Type B pancreatic cell (in vitro differentiated cells): ENCODE measurements at places on chromosomes 7 and 10.

- no peak for DNase-seq
Measured at GRCh38 chr7:50610521-50611277, 45.5 kb upstream of the DDC start.

DNA sequence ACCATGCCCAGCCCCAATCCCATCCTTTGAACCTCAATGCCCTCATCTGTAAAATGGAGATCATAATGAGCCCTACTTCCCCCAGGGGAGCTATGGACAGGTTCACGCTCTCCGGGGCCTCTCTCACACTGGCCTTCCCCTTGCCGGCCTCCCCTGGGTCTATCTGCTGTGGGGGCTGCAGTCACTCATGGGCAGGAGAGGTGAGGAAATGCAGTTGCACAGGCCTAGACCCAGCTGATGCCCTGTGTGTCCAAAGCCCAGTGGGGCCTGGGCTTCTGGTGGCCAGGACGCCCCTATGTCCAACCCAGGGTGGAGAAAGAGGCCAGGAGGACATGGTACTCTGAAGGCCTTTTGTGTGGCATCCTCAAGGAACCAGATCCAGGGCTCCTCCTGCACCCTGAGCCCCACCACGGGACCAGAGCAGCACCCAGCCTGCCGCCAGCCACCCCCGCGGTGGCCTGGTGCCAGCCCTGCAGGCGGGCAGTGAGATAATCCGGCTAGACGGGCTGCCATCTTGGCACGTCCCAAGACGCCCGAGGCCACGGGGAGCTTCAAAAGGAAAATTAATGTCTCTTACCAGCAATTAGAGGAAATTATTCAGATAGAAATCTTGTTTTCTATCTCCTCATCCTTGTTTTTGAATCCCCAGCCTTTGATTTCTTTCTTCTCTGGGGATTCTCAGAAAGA, 39.0 kb downstream of the MYL10 start:
- peak; percentile 49 for DNase-seq

DNA sequence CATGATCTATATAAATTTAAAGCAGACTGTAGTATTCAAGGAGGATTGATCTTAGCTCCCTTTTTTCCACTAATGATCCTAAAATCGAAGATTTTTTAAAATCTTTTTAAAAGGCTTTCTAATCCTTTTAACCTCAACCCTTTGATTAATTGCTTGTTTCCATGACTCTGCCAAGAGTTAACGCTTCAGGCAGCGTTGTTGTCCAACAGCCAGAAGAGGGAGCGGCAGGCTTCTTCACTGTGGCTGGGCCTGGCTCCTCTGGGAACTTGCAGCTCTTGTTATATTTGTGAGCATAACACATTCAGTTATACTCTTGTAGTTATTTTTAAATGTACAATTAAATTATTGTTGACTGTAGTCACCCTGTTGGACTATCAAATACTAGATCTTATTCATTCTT, 26.3 kb downstream of the CRCP start:
- DNase-seq, result no peak

GRCh38 chr7:157404845-157405481, 68.2 kb downstream of the DNAJB6 start:
- DNase-seq, result no peak

GRCh38 chr10:23438547-23439451, at the start of gene OTUD1:
OTUD1 (plus strand) TSS chr10:23439075; CDS start chr10:23439458, 383 bp downstream.
- DNase-seq, result peak; percentile 96

DNA sequence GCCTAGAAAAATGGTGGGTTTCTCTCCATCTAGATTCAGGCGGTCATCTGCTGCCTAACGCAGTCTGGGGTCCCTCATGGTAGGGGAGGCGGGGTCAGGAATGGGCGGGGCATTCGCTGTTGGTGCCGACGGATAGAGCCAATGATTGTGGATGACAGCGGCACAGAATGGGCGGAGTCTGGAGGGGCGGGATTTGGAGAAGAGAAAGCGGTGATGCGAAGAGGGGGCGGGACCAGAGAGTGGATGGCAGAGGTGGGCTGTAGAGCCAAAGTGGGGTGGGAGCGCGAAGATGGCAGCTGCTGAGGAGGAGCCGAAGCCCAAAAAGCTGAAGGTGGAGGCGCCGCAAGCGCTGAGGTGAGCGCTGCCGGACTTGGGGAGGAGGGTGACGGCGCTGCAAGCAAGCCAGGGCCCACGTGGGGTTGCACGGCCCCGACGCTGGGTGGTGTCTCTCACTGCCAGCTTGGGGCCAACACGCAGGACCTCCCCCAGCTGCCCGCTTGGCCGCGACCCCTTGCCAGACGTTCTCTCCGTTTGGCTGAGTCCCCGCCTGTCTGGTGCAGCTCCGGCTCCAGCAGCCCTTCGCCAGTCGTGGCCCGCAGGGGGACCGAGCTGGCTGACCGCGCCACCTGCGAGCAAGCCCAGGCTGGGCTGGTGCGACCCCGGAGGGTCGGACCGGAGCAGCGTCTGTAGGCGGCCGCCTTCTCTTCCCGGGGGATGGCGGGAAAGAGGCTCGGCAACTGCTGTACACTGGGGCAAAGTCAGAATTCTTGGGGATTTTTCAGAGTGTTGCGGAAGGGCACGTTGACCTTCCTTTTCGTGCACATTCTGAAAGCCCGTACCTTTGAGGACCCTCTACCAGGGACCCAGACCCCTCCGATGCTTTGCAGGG, at the start of gene ADK:
Gene ADK, plus strand, starts transcription at position 232 of the 889 bp plus-strand sequence. Its CDS starts 58 bp downstream, at position 290.
- peak; percentile 98 for DNase-seq

DNA sequence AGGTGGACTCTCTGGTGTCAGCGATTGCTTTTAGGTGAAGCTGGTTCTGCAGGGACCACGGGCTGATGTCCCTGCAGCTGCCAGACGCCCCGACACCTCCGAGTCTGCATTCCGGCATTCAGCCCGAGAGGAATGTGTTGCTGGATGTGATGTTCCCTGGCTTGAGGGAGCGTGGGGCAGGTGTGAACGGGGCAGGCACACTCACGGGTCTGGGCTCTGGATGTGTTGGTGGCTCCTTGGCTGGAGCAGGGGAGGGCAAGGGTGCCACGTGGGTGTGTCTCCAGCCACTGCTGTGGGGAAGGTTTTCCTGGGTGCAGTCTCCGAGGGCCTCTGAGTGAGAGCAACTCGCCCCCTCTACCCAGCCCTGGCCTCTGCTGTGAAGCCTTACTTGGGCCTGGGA, 140.5 kb downstream of the CAMK1D start:
- DNase-seq, result no peak

- DNase-seq, result no peak
Measured at GRCh38 chr10:96648297-96648696, 61.5 kb upstream of the TM9SF3 start.

DNA sequence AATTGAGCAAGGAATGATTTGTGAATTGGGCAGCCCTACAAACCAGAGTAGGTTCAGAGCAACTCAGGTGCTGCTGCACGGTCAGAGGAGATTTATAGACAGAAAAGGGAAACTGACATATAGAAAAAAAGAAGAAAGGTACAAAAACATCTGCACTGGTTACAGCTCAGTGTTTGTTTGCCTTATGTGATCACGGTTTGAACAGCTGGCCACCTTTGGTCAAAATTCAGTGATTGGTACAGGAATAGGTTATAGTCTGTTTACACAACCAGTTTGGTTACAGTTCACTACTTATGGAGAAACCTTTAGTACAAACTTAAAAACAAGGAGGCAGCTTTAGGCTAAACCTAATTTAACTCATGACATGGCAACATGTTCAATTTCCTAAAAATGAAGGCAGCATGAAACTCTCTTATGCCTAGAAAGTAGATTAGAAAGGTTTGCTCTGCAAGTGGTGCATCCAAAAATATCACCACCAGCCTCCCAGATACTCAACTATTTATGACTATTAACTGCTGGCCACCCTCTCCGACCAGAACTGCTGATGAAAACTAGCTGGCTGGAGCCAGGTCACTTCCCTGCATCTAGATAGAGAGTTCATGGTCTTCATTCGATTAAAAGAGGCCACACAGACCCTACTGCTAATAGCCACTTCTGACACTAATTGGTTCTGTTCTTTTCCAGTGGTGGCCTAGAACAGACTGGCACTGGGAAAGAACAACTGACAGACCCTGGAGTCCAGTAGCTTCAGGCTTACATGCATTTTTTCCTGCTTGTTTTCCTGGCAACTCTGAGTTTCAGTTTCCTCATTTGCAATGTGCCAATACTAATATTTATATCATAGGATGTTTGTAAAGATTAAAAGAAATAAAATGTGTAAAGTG, 548.0 kb downstream of the CCSER2 start:
- DNase-seq, result no peak

DNA sequence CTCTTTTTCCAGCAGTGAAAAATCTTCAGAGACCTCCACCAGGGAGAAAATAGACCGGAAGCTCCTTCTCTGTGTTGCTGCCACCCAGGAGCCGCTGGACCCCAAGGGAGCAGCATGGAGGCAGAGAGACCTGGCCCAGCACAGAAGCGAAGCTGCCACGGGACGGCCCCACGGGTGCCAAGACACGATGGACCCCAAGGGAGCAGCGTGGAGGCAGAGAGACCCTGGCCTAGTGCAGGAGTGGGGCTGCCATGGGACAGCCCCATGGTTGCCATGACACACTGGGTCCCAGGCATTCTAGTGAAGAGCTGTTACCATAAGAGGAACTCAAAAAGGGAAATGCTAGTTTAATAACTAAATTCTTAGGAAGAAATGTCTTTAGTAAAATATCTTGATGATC, 186.3 kb downstream of the PTPRN2 start:
- no peak for DNase-seq

DNA sequence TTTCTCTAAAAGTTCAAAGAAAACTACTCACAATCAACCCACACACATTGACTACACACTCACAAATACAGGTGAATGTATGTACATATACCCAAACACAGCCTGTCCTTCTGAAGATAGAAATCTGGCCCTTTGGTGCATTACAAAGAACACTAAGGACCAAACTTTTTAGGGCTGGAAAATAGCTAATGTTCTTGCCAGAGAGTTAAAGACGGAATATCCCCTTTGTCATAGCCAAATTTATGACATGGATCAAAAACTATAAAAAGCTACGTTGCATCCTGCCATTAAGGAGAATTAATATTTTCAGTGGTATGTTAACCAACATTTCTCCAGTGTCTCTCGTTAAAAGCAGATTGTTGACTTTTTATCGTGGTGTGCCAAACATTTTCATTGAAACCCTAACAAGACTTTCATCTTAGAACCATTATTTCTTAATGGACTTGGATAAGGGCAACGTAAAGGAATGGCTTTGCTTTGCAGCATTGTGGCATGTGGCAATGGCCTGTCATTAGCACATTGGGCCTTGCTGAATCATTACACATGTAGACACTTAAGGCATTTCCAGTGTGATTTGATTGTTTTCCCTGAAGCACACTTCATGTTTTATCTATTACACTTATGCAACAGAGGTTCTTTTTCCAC, 150.9 kb upstream of the MEOX2 start:
- no peak for DNase-seq
